ENCODE measurements at places on chromosomes 11 and 22.
A peak's percentile ranks its signal among the peaks of the same experiment; 100 is the strongest.

- DNase-seq: no peak
Observed at GRCh38 chr11:63673579-63673978, 2.4 kb upstream of the ATL3 start.

DNA sequence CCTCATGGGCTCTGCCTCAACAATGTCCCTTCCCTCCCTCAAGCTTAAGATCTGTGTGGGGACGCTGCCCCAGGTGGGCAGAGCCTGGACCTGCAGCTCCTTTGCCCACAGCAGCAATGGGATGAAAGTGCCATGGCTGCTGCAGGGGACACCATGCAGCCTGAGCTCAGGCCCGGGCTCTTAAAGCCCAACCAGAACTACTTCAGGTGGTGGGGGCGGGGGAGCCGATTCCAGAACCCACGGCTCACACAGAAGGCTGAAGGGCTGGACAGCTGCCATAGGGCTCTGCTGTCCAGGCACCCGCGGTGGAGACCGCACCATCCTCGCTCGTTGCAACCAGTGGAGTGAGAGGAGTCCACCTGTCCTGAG lies 12.5 kb downstream of the CHID1 start:
- DNase-seq: no peak

GRCh38 chr11:26297189-26297975 lies 34.5 kb upstream of the ANO3 start:
- DNase-seq: peak; percentile 16

- no peak for DNase-seq
Observed at GRCh38 chr11:70080763-70081162, 2.6 kb downstream of the ANO1 start.

- no peak for DNase-seq
Observed at GRCh38 chr22:18994701-18995326, 58.7 kb upstream of the PRODH start.

DNA sequence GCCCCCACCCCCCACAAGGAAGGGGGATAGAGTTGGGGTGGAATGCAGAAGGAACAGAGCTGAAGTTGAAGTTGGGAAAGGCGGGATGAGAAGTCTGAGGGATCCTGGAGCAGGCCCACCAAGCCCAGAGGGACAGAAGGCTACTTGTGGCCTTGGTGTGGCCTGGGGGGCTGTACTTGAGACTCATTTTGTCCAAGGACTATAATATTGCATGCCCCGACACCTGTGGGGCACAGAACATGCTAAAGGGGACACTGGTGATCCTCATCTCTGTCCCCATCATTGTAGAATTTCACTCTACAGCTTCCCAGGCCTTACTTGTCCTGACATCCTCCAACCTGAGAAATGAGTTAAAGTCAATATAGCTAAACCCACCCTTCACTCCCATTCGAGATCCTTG lies 1.3 kb downstream of the ESAM start:
- DNase-seq: no peak

- no peak for DNase-seq
Observed at GRCh38 chr11:19018901-19019300, 41.6 kb downstream of the MRGPRX2 start.

DNA sequence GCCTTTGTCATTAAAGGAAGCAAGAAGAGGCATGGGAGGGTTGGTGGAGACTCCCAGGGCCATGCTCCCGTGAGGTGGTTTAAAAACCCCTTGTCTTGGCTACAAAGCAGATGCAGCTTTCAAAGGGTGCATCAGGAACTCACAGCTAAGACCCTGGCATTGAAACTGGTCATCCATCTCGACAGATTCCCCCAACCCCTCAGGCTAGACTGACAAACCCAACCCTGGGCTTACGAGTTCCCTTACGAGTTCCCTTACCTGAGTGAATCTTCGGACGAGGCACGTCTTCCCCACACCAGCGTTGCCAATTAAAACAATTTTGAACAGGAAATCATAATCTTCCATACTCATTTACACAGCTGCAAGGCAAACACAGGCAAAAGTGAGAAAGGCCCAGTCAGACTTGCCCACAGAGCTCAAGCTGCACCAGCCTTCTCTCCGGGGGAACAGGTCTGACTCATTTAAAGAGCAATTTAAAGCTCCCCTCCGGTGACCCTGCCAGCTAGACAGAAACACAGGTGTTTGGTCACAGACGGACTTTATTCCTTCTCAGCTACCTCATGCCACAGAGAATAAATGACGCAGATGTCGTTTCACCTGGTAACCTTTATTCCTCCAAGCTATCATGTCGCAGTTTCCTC lies 74.6 kb downstream of the RAB30 start:
- peak; percentile 71 for DNase-seq

DNA sequence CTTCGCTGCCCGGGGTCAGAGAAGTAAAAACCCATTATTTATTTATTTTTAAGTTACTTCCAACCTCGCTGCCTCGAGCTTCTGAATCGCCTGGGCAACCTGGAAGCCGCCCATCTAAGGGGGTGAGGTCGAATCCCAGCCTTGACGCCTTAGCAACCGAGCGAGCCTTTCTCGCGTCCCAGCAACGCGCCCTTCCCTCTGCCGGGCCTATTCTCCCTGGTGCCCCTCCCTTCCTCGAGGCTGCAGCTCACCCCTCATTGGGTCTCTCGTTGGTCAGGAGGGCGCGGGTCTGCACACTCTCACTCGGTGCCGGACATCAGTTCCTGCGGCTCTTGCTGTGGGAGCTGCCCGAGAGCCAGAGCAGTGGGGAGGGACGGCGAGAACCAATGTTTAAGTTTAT lies at the start of gene CCDC81:
Gene CCDC81, plus strand, starts transcription at position 302 of the 400 bp plus-strand sequence. CDS start 277 bp downstream, outside the sequence.
- no peak for DNase-seq

DNA sequence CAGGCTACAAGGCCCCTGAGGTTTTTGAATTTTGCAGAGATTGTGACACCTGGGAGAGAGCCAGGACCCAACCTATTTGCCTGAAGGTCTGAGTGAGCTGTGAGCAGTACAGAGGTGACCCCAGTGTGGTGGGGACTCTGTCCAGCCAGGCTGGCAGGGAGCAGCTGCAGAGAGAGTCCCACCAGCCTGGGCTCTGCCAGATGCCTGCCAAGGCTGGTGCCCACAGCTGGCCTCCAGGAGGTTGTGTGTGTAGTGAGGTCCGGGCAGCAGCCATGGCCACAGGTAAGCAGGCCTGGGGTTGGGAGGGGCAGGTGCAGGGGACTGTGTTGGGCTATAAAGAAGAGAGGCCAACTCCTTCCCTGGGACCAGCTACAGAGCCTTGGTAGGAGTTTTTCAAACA lies 144.8 kb downstream of the CRYBB2 start:
- no peak for DNase-seq

DNA sequence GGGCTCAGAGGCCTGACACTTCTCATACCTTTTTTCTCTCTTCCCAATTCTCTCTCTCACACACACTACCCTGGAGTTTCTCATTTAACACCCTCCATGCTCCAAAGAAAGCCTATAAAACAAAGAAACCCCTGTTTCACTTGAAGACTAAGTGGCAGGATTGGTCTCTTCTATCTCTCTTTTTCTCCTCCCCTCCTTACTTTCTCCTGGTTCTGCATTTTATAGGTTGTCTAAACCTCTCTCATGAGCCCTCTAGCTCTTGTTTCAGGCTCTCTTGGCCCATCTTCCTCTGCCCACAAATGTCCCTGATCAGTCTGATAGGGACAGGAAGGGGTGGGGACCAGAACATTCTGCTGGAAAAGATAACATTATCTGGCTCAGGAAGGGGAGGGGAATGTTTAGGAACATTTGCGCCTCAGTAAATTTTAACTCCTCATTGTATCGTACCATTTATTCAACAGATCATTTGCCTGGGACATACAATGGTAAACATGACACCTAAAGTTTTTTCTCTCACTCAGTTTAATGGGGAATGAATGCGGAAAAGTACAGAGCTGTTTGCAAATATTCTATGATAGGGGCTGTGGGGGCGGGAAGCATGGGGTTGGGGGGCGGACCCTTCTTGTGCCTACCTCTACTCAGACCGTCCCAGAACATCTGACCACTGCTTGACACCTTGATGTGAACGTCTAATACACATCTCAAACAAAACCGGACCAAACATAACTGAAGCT lies 10.8 kb downstream of the CRYBA4 start:
- DNase-seq: no peak

GRCh38 chr11:47941907-47942558 lies 38.3 kb upstream of the PTPRJ start:
- no peak for DNase-seq

DNA sequence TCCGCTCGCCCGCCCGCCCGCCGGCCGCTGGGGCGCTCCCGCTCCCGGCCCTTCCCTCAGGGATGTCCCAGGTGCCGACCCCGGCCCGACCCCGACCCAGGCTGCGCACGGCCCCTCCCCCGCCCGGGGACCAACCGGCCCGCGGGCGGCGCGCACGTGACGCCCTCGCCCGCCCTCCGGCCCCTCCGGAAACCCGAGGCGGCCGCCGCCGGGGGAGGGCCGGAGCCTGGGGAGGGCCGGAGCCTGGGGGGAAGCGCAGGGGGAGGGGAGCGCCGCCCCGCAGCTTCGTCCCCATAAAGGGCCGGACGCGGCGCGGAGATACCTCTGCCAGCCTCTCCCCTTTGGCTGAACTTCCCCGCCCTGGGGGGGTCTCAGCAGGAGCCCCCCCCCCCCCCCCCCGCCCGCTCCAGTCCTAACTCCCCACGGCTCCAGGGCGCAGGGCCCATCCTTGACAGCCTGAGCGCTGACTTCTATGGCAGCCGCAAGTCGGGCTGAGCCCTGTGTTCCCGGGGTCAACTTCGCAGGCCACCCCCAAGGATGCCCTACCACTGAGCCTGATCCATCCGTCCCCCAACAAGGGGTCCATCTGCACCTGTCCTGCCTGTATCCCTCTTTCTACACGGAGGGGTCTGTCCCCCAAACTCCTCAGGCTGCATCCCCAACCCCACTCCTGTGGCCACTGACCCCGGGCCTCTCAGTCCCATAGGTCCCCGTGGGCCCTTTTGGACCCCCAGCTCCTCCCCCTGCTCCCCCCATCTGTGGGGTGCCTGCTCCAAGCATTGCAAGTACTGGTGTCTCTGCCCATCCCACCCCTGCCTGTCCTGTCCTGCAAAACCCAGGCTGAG lies at the start of gene MAPK12:
Gene MAPK12, minus strand, starts transcription at position 69 of the 845 bp plus-strand sequence. CDS start 174 bp downstream, outside the sequence.
- peak; percentile 15 for DNase-seq

DNA sequence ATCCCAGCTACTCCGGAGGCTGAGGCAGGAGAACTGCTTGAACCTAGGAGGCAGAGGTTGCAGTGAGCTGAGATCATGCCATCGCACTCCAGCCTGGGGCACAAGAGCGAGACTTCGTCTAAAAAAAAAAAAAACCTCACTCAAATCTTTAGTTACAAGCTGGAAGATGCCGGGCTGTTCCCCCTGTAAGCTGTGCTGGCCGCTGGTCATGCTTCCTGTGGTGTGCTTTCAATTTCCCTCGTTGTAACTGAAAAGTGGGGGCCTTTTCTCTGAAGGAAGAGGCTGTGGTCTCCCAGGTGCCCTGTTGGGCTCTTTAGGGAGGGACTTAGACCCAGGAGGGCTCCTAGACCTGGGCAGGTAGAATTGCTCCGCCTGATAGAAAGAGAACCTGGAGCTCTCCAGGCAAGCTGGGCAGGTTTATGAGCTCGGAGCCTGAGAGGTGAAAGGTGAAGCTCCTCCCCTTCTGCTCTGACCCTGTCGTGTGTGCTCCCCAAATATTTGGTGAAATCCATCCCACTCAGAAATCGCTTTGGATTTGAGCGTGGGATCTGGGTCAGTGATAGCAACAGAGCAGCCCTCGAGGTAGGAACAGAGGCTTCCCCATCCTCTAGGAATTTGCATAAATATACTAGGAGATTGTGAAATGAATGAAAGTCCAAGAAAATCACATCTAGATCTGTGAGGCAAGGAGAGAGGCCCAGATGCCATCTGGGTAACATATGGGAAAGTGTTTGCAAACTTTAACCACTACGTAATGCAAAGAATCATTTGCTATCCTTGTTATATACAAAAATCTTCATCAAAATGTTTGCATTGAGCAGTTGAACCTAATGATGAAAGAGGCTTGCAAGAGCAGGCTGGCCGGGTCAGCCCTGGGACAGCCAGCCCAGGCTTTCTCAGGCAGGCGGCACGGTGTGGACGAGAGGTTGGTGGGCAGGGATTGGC lies 154.3 kb downstream of the FBXO7 start:
- DNase-seq: no peak

- DNase-seq: no peak
Observed at GRCh38 chr11:67468456-67468758, 644 bp downstream of the TMEM134 start.

GRCh38 chr11:122276221-122276620 lies 160.2 kb upstream of the BLID start:
- DNase-seq: no peak

DNA sequence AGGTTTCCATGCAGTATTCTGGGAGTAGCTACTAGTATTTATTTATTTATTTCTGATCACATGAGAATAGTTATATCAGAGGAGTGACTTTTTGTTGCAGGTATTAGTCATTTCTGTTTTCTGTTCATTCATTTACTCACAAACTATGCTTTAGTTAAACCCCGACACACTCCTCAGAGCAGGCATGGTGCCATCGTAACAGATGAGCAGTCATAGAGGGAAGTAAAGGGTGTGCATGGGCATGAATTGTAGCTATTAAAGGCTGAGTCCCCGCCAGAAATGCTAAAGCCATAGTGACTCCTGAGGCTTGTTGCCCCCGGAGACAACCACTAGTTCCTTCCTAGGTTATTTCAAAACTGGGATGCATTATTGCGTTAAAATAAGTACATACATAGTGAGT lies 10.6 kb downstream of the JHY start:
- no peak for DNase-seq

- peak; percentile 17 for DNase-seq
Observed at GRCh38 chr11:72039031-72039855, 40.5 kb downstream of the IL18BP start.

- DNase-seq: peak; percentile 42
Observed at GRCh38 chr22:24803064-24803542, 2.9 kb upstream of the SGSM1 start.

DNA sequence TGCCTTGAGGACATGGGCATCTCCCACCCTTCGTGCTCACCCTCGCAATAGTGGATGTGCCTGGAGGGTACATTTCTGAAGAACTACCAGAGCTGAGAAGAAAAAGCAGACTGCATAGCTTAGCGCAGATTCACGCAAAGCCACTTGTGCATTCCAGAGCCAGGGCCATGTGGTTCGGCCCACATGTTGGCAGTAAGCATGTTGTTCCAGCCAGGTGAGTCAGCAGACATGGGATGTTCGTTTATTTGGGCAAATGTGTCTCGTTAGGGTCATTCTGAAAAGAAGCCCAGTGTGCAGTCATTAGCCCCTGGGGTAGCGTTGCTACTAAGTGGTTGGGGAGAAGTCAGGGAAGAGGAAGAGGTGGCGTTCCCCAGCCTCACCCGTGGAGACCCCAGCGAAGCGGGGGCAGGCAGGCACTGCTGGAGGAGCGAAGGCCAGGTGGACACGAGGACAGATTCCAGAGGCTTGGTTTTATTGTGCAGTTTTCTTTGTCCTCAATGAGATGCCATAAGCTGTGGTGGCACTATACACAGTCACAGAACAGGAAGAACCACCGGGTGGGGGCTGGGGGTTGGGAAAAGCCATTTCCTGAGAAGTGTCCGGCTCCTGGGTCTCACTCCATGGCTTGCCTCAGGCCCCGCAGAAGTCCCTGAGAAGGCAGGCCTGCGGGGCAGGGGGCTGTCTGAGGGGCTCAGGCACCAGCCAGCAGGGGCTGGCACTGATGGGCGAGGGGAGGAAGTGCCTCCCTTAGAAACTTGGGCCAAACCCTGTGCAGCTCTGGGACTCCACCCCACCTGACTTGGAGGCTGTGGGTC lies 5.0 kb downstream of the THY1 start:
- no peak for DNase-seq

GRCh38 chr11:100928426-100928825 lies 201.2 kb downstream of the PGR start:
- DNase-seq: no peak

- DNase-seq: no peak
Observed at GRCh38 chr22:41582694-41583093, 6.9 kb downstream of the PMM1 start.

- peak; percentile 65 for DNase-seq
Observed at GRCh38 chr11:93198215-93198845, 539 bp upstream of the SLC36A4 start.

GRCh38 chr11:83662494-83662893 lies 376.3 kb upstream of the CCDC90B start:
- DNase-seq: no peak

All from NCI-H510A treated with DMSO at 0.1 percent for 48 hours (cell line).